ENCODE measurements at places on chromosomes 3 and 15.
A peak's percentile ranks its signal among the peaks of the same experiment; 100 is the strongest.

GRCh38 chr3:137768361-137769321, 4.5 kb downstream of the SOX14 start:
- DNase-seq = no peak

- no peak for DNase-seq
These were observed 33.7 kb downstream of the DENND6A start for GRCh38 chr3:57659004-57659673.

- no peak for DNase-seq
These were observed 305.7 kb upstream of the ICE2 start for GRCh38 chr15:60784483-60785254.

DNA sequence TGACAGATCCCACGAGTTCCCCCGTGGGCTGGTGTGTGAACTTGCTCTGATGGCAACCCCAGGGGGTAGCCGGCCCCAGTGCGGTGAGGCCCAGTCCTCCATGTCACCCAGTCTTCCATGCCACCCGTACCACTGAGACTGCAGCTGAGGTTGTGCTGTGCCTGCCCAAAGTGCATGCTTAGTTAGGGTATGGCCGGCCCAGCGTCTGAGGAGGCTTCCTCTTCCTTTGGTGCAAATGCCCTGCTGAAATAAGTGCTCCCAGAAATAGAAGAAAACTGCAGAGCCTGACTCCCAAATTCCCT, 31.5 kb downstream of the MGLL start:
- DNase-seq = no peak

- DNase-seq = peak; percentile 15
These were observed 42.9 kb downstream of the PCSK6 start for GRCh38 chr15:101446518-101447167.

GRCh38 chr3:138234401-138235179, 47.5 kb downstream of the ARMC8 start:
- DNase-seq = peak; percentile 11

- DNase-seq = peak; percentile 91
These were observed 45.6 kb downstream of the LRTM1 start for GRCh38 chr3:54882129-54882833.

DNA sequence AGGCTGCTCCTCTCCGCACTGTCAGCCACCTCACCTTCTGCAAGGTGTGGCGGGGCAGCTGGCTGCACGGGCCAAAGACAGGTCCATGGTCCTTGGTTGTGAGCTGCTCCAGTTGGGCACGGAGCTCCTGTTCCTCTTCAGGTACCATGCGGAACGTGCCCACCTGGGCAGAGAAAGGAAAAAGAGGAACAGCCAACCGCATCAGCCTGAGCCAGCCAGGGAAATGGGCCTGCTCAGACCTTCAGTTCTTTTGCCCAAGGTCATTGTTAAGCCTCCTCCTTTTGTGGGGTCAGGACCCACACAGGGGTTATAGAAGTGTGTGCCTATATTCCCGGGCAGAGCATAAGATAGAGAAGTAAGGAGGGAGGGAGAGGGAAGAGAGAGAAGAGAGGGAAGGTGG, 2.8 kb downstream of the RLBP1 start:
- DNase-seq = no peak

GRCh38 chr3:23209747-23210487, 6.8 kb downstream of the UBE2E2 start:
- DNase-seq = no peak

- DNase-seq = no peak
These were observed 39.0 kb upstream of the MBNL1 start for GRCh38 chr3:152229692-152230091.

- DNase-seq = no peak
These were observed 89.1 kb downstream of the EBLN2 start for GRCh38 chr3:73150369-73151130.

- DNase-seq = no peak
These were observed 38.8 kb upstream of the ZNF445 start for GRCh38 chr3:44516230-44516629.

- no peak for DNase-seq
These were observed 220.4 kb downstream of the IL5RA start for GRCh38 chr3:2889736-2890135.

DNA sequence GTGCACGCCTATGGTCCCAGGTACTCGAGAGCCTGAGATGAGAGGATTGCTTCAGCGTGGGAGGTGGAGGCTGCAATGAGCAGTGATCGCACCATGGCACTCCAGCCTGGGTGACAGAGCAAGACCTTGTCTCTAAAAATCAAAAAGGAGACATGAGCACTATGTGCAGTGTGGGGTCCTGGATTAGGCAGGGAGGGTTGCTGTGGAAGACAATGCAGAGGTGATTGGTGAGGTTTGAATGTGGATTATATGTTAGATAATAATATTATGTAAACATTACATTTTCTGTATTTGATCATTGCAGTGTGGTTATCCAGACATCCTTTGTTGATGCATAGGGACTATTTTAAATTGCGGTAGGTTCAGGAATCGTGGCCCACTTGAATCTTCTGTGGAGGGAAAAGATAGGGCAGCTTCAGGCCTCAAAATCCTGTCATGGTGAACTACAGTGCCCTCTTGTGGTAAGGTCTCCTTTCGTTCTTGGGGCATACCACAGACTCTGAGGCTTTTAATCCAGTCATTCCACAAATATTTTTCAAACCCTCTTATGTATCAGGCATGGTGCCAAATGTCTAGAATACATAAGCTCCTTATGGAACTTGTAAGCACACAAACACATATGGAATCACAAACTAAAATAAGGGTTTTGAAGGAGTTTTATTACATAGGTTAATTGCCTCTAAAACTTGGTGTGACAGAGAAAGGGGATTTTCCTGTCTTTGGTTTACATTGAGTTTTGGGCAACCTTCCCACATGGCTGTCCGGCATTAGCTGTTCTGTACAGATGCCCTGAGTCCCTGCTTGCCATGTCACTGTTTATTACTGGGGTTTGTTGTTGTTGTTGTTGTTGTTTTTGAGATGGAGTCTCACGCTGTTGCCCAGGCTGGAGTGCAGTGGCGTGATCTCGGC, 37.7 kb downstream of the GPD1L start:
- DNase-seq = peak; percentile 95

DNA sequence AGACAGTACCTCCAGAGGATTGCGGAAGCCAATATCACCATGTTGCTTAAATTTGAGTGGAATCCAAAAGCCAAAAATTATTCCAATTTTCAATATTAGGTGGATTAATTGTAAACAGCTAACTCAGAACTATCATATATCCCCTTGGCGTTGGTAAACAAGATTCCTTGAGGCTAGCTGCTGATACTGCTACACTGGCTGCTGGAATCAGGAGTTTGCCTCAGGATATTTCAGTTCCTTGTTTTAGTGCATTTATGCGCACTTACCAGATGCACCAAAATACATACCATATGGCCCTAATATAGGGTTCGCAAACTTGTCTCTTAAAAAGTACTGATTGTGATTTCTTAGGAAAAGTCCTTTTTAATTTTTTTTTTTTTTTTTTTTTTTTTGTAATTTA, 605.2 kb upstream of the NAALADL2 start:
- no peak for DNase-seq

GRCh38 chr15:38085931-38086568, 151.6 kb downstream of the TMCO5A start:
- DNase-seq = no peak

DNA sequence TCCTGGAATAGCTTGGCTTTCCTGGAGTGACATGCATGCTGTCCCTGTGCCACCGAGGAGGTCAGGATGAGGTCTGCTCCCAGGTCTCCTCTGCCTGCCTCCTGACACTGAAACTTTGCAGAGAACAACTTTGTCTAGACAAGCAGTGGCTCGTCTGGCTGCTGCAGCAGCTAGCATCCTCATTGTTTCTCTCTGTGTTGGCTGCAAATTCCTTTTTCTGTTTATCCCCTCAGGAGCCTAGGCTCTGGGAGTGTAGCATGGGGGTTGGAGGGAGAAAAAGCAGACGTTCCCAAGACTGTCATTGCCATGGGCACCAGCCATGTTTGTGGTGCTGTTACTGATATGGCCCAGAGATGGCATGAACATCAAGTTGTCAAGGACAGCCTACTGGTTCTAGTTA, 208.7 kb upstream of the LRIG1 start:
- no peak for DNase-seq

GRCh38 chr3:185847506-185847905, 22.7 kb upstream of the IGF2BP2 start:
- no peak for DNase-seq

GRCh38 chr15:50210462-50211157, 28.6 kb downstream of the SLC27A2 start:
- no peak for DNase-seq

- DNase-seq = no peak
These were observed 11.5 kb downstream of the SEMA3F start for GRCh38 chr3:50166620-50167019.

DNA sequence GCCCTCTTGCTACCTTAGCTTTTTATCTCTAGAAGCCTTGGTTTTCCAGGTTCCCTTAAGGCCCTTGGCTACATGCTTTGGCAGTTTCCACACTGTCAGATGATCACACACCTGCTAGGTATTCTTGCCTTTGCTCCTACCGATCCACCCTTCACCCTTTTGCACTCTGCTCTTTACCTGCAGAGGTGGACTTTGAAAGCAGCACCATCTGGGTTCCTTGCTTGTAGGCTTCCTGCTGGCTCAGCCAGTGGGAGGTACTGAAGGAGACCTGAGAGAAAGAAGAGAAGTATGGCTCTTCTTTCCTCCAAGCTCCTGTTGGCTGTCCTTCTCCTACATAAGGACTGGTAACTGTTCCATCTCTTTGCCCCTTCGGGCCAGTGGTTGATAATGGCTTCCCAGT, 7.3 kb upstream of the ZNF592 start:
- DNase-seq = no peak

- DNase-seq = no peak
These were observed 71.5 kb downstream of the ETFA start for GRCh38 chr15:76239786-76240185.

- no peak for DNase-seq
These were observed 3.1 kb upstream of the TTLL3 start for GRCh38 chr3:9806688-9807589.

DNA sequence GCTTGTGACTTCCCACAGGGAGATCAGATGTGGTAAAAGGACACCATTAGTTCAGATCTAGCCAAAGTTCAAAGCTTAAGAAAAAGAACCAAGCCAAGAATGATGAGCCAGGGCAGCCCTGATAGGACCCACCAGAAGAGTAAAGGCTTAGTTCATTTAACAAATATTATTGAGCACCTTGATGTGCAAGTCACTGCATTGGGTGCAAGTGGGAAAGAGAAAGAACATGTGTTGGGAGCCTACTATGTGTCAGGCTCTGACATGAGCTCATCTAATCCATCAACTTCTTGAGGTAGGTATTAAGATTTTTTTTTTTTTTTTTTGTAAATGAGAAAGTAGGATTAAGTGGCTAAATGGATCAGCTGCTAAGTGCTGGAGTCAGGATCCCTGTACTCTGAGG, 53.4 kb upstream of the PIAS1 start:
- no peak for DNase-seq

DNA sequence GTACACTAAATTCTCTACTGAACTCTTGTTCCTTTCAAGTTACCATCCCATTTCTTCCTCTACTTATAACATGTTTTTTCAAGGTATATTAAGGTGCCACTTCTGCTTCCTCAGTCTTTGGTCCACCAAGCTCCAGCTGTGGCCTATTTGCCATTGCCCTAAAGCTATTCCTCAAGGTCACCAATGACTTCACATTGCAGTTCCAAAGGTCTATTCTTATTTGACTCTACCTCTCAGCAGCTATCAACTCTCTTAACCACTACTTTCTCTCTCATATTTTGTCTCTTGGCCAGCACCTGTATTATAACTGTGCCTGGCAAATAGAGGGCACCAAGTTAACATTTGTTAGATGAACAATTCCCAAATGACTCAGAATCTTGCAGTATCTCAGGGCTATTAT, 354.7 kb downstream of the PLCL2 start:
- no peak for DNase-seq

GRCh38 chr3:186909078-186909853, 21.1 kb upstream of the ST6GAL1 start:
- DNase-seq = no peak

DNA sequence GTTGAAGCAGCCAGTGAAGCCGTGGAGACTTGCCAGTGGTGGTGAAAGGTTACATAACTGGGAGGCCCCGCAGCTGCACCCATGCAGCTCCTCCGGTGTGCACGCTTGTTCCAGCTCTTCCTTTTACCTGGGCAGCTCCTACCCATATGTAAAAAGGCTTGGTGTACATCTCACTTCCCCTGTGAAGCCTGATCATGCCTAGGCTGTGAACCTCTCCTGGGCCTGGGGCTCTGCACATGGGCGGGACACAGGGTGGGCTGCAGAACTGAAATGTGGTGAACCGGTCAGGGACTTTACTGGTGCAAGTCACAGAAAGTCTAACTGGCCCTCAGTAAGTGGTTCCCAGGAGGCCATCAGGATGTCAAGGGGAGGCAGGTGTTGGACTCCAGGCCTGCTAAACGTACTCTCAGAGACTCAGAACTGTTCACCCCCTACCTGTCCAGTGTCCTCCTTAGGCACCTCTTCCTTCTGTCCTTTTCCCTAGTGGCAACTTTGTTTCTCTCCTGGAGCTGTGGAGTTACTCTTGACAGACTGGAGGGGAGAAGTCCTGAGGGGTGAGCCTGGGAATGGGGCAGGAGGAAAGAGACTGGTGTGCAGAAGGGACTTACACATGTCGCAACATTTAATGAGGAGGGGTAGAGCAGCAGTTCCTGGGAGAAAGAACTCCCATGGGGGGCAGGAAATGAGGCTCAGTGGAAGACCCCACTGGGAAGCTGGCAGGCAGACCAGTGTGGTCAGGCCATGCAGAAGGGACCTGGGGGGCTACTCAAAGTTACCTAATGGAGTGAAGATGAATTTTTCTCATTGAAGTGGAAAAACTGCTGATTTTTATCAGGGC, 148.1 kb downstream of the EEFSEC start:
- DNase-seq = no peak
